Kidney capillary endothelial cell (primary cell): ENCODE measurements at places on chromosomes 2 and 18.

DNA sequence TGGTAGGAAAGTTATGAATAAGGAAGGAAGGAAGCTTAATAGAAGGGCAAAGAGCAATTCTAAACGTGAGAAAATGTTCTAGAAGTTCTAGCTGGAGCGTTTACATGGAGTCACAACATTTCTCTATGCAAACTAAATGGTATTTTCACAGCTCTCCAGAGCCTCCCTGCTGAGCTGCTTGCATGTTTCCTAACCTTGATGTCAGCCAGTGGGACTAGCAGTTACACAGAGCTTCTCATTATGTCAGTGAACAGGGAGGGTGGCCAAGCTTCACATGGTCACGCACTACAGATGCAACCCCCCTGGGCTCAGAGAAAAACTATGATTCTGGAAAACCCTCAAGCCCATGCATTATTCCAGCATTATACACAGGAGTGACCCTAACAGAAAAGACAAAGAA, 153.4 kb upstream of the CCDC150 start:
- no peak for DNase-seq

- DNase-seq: no peak
Observed at GRCh38 chr2:181138816-181139215, 158.4 kb downstream of the UBE2E3 start.

DNA sequence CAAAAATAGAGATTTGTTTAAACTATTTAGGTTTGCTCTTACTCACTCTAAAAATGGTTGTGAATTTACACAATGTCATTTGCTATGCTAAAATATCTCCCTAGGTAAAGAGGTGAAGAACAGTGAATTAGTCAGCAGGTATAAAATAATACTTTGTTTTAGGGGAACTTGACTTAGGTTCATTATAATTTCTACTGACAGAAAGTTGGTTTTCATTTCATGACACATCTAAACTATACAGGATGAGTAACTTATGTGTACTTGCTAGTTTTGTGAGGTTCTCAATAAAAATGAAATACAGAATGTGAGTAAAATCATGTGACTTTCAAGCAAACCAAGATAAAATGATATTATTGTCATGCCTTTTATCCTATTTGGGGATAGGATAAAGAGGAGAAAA, 66.0 kb downstream of the DIS3L2 start:
- DNase-seq: no peak

GRCh38 chr18:457521-458412, 42.7 kb downstream of the COLEC12 start:
- no peak for DNase-seq

- no peak for DNase-seq
Observed at GRCh38 chr2:121382744-121383143, 97.7 kb upstream of the TFCP2L1 start.

DNA sequence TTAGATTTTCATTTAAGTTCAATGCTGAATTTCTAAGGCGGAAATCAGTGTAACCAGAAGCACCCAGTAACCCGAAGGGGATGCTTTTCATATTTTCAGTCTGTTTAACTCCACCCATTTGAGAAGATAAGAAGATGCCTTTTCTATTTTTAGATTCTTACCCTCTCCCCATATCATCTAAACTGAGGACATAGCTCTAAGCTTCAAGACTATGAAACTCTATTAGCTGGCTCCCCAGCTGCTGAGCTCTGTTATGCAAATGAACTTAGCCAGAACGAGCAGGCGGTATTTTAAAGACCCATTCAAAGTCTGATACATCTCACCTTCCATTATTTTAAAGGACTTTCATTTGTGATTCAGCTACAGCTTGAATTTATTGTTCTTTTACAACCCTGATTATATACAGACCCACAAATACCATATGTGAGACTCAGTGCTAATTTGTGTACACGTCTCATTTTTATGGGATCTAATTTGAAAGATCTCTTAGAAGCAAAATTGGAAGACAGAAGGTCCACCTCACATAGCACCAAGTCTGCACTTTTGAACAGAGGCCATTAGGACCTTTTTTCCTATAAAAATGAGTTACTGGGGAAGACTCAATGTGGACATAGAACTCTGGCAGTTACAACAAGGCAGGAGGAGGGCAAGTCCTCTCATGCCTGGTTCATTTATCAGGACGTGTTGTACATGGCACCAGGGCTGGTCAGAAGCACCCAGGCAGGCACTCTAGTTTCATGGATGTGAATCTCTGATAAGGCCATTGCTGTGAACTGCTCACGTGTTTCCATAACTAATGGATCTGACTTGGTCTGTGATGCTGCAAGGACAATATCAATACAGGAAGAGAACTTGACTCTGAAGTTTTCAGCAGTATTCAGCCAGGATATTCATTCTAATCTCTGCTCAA, 16.3 kb downstream of the CDC42EP3 start:
- no peak for DNase-seq

DNA sequence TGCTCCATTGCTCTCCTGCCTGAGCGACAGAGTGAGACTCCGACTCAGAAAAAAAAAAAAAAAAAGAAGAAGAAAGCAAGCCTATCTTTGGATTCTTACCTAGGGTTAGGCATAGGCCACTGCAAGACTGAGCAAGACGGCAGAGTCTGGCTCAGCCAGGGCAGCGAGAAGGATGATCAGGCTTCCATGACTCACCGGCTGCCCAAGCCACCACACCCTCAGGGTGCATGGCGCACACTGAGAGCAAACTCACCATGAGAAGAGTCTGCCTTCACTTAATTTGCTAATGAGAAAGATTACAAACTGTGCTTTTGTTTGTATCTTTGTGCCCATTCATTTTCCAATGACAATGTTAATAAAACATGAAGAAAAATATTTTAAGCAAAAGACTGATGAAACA, 8.2 kb downstream of the FAM110C start:
- DNase-seq: no peak

- DNase-seq: no peak
Observed at GRCh38 chr2:74585406-74586185, 31.1 kb downstream of the DOK1 start.

DNA sequence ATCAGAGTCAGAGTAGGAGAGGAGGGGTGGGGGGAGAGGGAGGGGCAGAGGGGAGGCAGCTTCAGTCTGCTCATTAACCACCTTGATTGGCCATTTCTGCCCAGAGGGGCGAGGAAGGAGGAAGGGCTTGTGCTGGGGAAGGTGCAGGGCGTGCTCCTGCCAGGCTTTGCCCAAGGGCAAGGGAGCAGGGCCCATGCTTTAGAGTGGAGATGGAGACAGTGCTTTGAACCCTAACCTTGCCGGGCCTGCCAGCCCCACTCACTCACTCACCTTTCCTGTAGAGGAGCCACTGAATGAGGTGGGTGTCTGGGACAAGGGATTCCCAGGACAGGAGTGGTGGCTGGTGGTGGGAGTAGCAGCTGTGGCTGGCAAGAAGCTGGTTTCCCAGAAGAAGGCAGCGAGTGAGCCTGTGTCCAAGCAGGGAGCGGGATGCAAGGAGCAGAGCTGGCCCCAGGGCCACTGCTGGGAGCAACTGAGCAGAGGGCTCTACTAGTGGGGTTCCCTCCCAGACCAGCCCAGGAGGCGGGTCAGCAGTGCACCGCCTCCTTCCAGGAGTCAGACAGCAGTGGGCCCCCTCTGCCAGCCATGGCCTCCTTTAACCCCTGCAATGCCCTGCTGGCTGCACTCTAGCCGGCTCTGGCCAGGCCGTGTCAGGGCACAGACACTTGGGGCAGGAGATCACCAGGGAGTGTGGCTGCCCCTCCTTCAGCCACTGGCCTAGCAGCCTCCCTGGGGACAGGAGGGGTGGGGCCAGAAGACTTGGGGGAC, 3.6 kb upstream of the RUFY4 start:
- no peak for DNase-seq

DNA sequence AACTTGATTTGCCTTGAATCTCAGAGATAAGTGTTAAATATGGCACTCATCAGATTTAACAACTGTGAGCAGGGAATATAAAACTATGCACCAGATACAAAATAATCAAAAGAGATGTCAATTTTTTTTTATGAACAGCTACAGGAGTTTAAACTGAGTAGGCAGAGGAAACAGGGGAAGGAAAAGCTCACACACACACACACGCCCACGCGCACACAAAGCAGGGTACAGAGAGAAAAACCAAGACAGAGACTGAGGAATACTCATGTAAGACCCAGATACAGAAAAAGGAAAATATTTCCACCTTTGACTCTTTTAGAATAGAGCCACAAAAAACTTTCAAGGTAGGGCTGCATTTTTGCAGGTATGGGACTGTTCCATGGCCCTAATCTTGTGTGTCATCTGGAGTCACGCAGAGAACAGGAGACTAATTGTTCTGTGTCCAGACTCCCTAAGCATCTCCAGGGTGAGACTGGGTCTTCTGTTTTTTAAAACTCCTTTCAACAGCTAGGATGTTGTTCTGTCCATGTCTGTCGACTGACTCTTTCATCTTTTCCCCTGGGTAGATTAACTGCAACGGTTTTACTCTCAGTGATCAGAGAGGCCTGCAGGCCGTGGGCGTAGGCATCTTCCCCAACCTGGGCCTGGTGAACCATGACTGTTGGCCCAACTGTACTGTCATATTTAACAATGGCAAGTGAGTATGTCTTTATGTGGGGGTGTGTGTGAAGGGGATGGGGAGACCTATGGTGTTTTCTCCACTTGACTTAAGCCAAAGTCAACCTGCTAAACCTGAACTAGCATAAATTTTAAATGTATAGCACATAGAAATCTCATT, 23.0 kb downstream of the SMYD1 start:
- DNase-seq: no peak

GRCh38 chr2:42040643-42041278, 7.1 kb upstream of the PKDCC start:
- DNase-seq: no peak

GRCh38 chr18:79453816-79454735, 58.3 kb downstream of the NFATC1 start:
- peak; percentile 63 for DNase-seq

- no peak for DNase-seq
Observed at GRCh38 chr18:35864916-35865315, 107.6 kb upstream of the RMP24 start.

DNA sequence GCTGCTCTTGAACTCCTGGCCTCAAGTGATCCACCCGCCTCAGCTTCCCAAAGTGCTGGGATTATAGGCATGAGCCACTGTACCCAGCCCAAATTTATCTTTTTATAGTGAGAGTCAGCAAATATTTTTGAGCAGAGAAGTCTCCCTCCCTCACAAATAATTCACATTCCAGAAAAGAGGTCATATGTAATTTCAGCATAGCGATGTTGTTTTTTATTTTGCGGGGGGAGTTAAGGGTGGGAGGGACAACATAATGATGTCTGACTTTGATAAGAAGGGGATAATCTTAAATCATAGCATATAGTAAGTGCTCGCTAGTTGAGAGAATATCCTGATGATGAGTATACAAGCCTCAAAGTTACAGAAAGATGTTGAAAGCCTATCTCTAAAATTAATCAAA, 1090.2 kb upstream of the ACVR2A start:
- DNase-seq: no peak

- DNase-seq: no peak
Observed at GRCh38 chr18:44937960-44938719, 257.5 kb downstream of the SETBP1 start.

DNA sequence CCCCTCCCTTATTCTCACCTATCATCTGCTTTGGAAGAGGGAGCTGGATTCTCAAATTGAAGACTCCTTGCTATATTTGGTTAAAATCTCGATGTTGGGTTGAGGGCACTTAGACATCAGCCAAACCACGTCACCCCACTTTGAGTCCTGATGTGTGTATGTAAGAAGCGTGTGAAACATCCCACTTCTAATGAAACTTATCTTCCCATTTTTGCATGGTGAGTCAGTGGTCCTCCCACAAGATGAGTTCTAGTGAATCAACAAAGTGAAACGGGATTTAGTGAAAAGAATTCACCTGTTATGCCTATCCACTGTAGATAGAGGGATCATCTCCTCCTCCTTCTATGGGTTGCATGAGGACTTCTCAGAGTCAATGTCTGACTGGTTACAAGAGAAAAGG, 51.4 kb upstream of the SPRED2 start:
- DNase-seq: no peak

DNA sequence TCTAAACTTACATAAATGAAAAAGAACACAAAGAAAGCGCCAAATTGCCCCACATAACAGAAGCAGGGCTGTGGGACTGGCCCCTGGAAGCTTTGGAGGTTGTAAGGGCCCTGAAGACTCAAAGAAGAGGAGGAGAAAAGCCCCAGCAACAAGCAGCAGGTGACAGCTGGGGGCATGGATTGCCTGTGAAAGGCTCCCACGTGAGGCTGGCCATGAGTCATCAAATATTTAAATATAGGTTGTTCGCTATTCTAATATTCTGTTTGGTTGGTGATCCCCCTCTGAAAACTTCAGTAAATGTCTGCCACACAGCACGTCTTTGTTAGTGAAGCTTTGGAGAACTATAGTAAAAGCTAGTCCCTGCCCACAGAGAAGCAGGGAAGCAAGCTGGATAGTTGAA, 132.4 kb downstream of the MREG start:
- DNase-seq: no peak

DNA sequence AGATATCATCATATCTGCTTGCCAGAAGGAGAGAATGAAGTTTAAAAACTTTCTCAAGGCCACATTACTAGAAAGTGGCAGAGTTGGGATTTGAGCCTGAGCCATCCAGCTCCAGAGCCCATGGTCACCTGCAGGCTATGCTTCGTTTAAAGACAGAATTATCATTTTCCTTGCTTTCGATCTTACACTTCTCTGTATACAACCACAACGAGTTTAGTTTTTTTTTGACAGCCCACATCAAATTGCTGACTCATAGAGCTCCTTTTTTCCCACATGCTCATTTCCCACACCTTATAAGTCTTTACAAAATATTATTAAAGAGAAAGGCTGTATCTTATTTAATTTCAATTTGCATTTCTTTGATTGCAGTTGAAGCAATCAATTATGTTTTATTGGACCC, 6.5 kb downstream of the PLEK start:
- DNase-seq: no peak
